ENCODE measurements at places on chromosomes 16 and 17.

DNA sequence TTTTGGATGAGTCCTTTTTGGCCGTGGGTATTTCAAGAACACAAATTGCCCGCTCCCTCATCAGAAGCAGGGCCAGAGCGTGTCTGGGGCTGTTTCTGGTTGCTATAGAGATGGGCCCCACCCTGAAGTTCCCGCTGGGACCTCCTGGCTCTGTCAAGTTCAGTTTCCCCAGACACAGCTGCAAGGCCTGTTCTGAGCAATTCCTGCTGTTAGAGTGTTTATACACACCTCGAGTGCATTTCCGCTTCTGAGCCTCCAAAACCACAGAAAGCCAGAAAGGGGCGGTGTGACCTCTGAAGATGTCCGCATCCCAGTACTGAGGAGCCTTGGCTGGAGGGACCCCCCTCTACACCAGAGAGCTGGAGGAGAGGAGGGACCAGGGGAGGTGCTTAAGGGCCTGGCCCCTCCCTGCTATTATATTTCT, 9.3 kb upstream of the WBP2 start:
- peak; percentile 59 for DNase-seq

GRCh38 chr17:28468781-28469180, 4.7 kb upstream of the SLC13A2 start:
- no peak for DNase-seq

DNA sequence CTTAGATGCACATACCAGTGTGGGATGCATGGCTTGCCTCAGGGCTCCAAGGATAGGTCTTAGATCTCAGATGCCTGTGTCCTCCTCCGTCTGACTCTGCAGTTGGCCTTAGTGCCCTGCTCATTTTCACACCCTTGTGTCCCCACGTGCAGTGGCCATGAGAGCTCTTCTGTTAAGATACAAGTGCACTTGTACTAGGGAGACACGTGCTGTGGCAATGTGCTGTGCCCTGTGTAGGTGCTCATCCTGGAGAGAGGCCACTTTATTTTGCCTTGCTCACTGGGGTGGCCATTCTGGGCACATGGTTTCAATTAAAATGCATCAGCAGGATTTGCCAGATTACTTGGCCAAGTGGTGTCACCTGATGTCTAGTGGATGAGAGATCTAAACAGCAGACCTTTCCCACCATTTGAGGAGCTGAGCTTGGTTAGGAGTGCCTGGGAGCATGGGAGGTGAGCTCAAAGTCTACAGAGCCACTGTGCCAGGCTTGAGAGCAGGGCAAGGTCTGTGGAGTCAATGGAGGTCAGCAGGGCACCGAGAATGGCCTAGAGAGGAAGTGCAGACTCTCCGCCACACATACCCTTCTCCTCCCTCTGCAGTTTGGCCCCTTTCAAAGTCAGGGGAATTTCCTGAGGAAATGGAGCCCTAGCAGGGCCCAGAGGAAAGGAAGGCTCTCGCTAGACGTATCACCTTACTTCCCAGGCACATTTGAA, 25.2 kb upstream of the SMPD3 start:
- no peak for DNase-seq

GRCh38 chr16:52731219-52731875, 184.4 kb upstream of the TOX3 start:
- DNase-seq: no peak

DNA sequence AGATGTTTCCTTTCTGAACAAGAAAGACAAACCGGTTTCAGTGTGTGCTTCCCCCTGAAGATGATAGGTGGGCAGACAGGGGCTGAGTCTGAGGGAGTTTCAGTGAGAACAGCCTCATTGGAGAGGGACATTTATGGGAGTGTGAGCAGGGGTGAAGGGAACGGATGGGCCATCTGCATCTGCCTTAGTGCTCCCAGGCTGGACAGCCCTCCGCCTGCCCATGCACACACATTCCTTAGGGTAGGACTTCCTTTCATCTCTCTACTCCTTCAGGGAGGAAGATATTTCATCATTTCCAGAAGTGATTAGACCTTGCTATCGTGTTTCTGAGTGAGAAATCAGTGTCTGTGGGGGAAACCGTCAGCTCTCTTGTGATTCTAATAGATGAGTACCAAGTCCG, 3.8 kb downstream of the SHISA6 start:
- DNase-seq: no peak

DNA sequence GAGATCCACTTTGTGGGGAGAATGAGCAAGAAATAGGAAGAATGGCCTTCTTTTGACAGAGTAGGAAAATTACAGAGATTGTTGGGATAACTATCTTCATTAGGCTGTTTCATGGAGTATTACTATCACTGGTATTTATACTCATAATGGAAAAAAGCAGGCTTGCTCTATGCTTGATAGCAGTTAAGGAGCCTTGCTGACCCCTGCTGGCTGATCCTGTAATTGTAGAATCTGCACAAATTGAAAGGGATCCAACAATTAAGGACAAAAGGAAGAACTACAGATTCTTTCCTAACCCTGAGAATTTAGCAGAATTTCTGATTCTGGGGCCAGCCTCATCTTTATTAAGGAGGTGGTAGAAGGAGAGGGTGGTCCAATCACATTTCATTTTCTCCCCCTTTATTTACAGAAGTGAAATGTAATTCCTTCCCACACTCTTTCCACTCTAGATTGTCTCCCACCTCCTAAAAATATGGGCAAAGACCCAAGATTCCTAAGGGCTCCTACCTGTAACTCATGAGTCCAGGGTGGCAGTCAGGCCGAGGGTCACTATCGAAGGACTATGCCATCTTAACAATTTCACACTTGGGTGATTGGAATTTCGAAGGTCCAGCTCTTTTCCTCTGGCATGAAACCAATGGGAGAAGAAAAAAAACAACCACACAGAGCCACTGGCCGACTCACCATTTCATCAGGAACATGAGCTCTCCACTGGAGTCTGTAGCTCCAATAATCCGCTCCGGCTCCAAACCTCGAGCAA, 26.3 kb downstream of the NFE2L1 start:
- peak; percentile 86 for DNase-seq

GRCh38 chr17:10278218-10278617, 79.8 kb upstream of the GAS7 start:
- DNase-seq: no peak

DNA sequence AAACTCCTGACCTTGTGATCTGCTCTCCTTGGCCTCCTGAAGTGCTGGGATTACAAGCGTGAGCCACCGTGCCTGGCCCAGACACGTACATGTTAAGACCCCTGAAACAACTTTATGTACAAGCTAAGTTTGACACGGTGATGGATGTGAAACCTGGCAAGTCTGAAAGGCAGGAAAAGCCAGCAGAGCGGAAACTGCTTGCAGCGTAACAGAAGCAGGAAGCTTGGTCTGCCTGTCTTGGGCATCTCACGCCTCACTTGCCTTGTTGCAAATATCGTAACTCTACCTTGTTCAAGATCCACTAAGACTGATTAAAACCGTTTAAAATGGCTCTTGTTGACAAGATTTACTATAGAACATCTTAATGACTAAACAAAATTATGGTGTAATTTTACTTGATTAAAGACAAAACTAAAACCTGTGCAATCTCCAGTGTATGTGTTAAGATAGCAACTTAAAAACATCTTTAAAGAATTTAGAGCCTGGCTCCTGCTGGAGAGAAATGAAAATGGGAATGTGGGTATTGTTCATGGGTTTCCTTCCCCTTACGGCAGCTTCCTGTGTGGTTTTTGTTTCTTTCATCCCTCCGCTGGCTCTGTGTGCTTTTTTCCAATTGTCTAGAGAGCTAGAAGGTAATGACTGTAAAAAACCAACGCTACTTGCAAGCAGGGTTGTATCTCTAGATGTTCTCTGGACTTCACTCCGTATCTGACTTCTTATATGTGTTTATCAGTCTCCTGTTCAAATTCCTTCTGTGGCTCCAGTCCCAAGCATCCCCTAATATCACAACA, 477.6 kb downstream of the XYLT1 start:
- DNase-seq: peak; percentile 30

- DNase-seq: no peak
These were observed 56.5 kb upstream of the CIBAR2 start for GRCh38 chr16:85168732-85169256.
